Mucosa of gallbladder (tissue), 1 donor: ENCODE measurements at places on chromosomes 2 and 18. TPM values are rescaled to one million over a fixed set of nuclear protein-coding genes. Genes with fewer than 3 reads are reported as not detected.

Gene SPATA3
- total RNA-seq, result not detected

Gene C1GALT1C1L
- 0.92 TPM for total RNA-seq

Gene ERBB4
- total RNA-seq, result 0.43 TPM

Gene CLK1
- 98.8 TPM for total RNA-seq

Gene CAPN14
- total RNA-seq, result 0.14 TPM

Gene CPLX4
- total RNA-seq, result not detected

Gene GBX2
- total RNA-seq, result not detected

Gene CELF4
- total RNA-seq, result 3.8 TPM

Gene TEX44
- not detected for total RNA-seq

Gene TIMM21
- 21.6 TPM for total RNA-seq

Gene RIT2
- not detected for total RNA-seq

Gene IL36RN
- total RNA-seq, result not detected

Gene CD8B2
- total RNA-seq, result 0.09 TPM
